ENCODE measurements at places on chromosomes 2 and 18. TPM values are rescaled to one million over a fixed set of nuclear protein-coding genes. Genes with fewer than 3 reads are reported as not detected.

MOCOS gene
- 26.2 TPM for total RNA-seq

CDKL4 gene
- not detected for total RNA-seq

NCKAP1 gene
- total RNA-seq, result 169 TPM

CEBPZ gene
- 34.0 TPM for total RNA-seq

ADAM17 gene
- 25.4 TPM for total RNA-seq

IL36B gene
- not detected for total RNA-seq

ZFP36L2 gene
- total RNA-seq, result 13.8 TPM

LINC00305 gene
- total RNA-seq, result not detected

PSMA8 gene
- not detected for total RNA-seq

RGPD6 gene
- total RNA-seq, result 27.9 TPM

OR6B2 gene
- not detected for total RNA-seq

C2orf80 gene
- not detected for total RNA-seq

UGT1A4 gene
- total RNA-seq, result not detected

Data from GM23248 (cell line).